ENCODE measurements at places on chromosomes 2 and 18.

GRCh38 chr2:135694711-135695110, 46.9 kb upstream of the UBXN4 start:
- no peak for DNase-seq

GRCh38 chr2:236052926-236053821, 115.0 kb downstream of the GBX2 start:
- DNase-seq: no peak

GRCh38 chr2:190407662-190408537, at the start of gene MFSD6:
Gene MFSD6 (plus strand): TSS chr2:190408355. CDS start chr2:190436030, 27,675 bp downstream.
- DNase-seq: peak; percentile 29

DNA sequence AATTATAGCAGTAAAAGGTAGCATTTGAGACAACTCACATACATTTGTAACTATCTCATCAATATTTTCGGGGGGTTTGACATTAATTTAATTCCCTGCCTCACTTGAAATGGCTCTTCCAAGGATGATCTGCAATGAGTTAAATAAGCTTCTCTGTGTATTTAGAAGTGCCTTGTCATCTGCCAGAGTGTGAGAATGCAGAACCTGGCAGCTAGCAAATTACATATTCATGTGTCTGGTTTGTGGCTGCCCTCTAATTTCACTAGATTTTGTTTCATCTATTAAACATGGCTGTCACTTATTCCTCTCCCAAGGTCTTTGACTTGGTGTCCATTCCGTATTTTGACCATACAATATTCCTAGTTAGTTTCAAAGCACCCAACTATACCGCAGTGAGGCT, 158.3 kb upstream of the CAVIN2 start:
- no peak for DNase-seq

DNA sequence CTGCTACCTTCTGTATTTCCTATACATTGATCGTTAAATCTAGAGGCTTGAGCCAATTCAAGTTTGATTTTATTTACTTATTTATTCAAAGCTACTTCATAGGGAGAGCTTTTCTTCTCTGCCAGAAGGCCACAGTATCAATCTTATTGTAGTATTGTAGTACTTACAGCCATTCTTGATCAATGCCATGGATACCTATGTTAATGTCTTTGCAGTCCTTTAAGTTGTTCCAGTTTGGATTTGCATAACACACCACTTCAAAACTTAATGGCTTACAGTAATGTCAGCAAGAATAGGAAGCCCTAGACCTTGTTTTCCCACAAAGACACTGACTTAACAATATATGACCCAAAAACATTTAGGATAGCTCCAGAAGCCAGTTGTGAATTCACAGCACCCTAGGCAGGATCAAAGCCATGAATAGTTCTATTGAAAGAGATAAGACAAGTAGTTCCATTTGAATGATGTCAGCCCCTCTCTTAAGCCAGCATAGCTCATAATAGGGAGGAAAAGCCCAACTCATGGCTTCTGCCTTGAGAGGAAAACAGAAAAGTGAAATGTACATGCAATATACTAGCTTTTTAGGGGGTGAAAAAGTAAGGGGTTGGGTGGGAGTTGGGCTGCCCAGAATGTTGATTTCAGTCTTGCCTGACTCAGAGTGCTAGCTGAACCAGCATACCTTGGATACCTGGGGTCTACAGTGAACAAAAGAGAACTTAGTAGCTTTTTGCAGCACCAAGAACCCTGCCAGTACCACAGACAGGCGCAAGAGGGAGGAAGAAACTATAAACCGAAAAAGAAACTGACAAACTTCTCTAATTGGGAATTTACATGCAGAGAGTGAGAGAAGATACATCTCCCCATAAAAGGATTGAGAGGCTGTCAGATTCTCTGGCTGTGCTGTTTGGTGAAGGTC, 101.4 kb downstream of the CAMKMT start:
- DNase-seq: no peak

DNA sequence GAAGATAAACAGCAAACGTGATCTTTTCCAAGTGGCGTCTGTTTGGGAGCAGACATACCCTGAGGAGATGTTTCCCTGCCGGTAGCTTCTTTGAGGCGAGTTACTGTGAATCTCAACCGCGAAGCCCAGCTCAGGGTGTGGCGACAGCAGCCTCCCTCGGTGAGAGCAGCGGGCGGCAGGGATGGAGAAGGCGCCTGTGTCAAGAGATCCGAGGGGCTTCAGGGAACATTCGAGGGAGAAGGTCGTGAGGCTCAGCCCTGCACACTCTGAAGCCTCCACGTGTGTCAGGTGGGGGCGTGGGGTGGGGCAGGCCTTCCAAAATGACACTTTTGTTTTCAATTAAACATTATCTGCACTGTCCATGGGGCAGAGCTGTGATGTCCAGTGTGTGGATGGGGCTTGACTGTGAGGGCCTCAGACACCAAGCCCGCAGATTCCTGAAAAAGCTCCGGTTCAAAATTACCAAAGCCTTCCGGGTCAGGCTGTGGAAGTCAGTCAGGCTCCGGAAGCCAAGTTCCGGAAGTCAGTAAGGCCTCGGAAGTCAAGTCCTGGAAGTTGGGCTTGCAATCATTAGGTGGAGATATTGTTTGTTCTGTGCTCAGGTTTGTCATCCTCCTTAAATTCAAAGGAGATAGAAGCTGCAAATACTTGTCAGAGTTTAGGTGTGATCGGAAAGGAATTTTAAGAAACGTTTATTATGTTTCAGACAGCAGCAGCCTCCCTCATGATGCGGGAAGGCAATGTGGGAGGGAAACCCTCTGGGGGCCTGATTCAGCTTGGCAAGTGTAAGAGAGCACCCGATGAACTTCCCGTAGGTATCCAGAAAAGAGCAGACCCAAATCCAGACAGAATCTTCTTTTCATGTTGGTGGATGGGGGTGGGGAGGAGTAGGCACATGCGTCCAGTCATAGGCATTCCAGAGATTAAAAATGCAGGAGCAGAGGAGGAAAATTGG, 20.7 kb downstream of the SMIM21 start:
- no peak for DNase-seq

Measured in hepatic stellate cell (primary cell).